ENCODE measurements at places on chromosomes 2 and 18. TPM values are rescaled to one million over a fixed set of nuclear protein-coding genes. Genes with fewer than 3 reads are reported as not detected.

- no peaks in the 10 kb centered on the region for H3K27me3 ChIP-seq
- H3K36me3 ChIP-seq, result no peaks in the 10 kb centered on the region
- H3K4me1 ChIP-seq, result no peaks in the 10 kb centered on the region
These were observed 447.2 kb upstream of the TNP1 start for GRCh38 chr2:217307023-217307422.

DNA sequence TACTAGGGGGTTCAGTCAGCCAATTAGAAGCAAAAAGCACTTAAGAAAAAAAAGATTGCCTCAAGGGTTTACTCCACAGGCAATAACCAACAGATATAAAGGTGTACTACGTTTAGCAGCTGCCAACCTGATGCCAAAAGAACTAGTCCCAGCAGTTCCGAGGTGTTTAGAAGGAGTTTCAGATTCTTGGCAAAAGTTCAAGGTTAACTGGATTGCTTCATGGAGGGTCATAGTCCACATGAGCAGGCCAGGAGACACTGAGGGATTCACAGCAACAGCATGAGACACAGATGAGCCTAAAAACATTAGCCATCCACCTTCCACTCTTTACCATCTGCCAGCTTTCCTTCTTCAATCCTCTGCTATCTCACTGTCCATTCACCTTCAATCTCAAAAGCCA, 4.9 kb upstream of the DNAH7 start:
- H3K4me3 ChIP-seq, result no peak overlapping the region
- H3K27me3 ChIP-seq, result peaks cover 39% of the 10 kb centered on the region
- DNase-seq, result no peak
- no peak overlapping the region for H3K27ac ChIP-seq
- no peaks in the 10 kb centered on the region for H3K36me3 ChIP-seq
- H3K4me1 ChIP-seq, result peaks cover 2% of the 10 kb centered on the region

DNA sequence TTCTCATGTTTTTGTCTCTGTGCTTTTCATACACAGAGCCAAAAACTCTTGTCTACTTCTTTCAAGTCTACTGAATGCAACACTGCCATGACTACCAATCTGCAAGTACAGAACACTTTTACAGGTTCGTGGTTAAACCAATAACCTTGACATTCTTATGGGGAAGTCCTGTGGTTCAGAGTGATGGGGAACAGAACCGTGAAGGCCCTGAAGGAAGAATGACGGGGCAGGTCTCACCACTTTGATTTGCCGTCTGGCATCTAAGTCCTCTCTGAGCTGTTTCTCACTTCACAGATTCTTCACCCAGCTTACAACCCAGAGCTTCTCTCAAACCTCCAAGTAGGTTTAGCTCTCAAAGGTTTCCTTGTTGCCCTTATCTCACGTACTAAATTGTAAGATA, 117.5 kb upstream of the SNTG2 start:
- H3K4me1 ChIP-seq, result no peaks in the 10 kb centered on the region
- H3K27ac ChIP-seq, result no peak overlapping the region
- DNase-seq, result no peak

- H3K4me3 ChIP-seq, result no peak overlapping the region
- no peaks in the 10 kb centered on the region for H3K27me3 ChIP-seq
- peak; percentile 87 for DNase-seq
- H3K36me3 ChIP-seq, result no peaks in the 10 kb centered on the region
- H3K4me1 ChIP-seq, result no peaks in the 10 kb centered on the region
- H3K27ac ChIP-seq, result no peak overlapping the region
These were observed 67.1 kb downstream of the SUMO1 start for GRCh38 chr2:202171241-202171825.

Gene POTEJ
- total RNA-seq, result not detected

- peaks cover 9% of the 10 kb centered on the region for H3K4me1 ChIP-seq
- H3K27ac ChIP-seq, result no peak overlapping the region
- peaks cover 14% of the 10 kb centered on the region for H3K36me3 ChIP-seq
- H3K4me3 ChIP-seq, result no peak overlapping the region
These were observed 17.5 kb downstream of the CAPN13 start for GRCh38 chr2:30789670-30790210.

Gene HOXD9
- 0.94 TPM for total RNA-seq

DNA sequence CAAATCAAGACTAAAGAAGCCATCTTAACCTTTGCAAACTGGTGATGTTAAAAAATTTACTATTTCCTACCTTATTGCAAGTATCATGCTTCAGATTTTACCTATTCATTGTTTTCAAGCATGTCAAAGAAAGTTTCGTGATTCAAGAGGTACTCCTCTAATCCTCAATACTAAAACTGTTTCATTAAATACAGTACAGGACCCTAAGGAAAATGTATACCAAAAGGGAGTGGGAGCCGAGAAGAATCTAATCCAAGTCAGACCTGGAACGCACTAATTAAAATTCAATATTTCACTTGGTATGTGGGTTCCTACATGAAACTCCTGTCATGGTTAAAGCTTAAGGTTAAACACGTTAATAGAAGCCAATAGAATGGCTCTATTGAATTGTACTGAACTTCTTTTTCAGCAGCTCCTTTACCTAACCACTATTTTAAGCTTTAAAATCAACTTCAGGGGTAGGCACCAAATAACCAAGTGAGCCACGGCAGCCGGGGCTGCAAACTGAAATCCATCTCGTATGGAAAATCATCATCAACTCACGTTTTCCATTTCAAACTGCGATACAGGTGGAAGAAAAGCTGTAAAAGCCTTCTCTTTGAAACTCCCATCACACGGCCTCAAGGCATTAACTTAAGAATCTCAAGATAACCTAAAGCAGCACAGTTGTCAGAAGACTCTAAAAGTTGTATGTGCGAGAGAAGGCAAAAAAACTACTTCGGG, 188.8 kb downstream of the ZEB2 start:
- no peaks in the 10 kb centered on the region for H3K36me3 ChIP-seq
- no peak for DNase-seq
- no peaks in the 10 kb centered on the region for H3K4me1 ChIP-seq
- peaks cover 7% of the 10 kb centered on the region for H3K27me3 ChIP-seq

GRCh38 chr2:101909760-101910159, 82.0 kb upstream of the IL1R2 start:
- H3K36me3 ChIP-seq, result no peaks in the 10 kb centered on the region
- no peak for DNase-seq

DNA sequence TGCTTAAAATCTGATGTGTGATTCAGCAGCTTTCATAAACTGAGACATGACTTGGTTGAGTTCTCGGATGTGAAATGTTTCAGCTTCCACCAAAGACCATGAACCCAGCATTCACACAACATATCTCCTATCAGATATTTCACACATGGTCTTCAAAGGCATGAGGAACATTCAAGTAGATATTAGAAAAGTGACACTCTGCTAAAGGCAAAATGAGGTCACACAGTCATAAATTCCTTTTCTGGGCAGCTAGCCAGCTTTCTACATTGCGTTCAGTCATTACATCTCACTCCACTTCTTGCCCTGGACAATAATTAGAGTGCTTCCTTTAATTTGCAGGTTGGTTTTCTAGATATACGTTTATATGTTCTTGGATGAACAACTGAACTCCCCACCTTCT, 96.7 kb downstream of the GAREM1 start:
- H3K27me3 ChIP-seq, result no peaks in the 10 kb centered on the region
- H3K4me3 ChIP-seq, result no peak overlapping the region
- DNase-seq, result no peak
- H3K36me3 ChIP-seq, result no peaks in the 10 kb centered on the region

- no peaks in the 10 kb centered on the region for H3K36me3 ChIP-seq
- H3K27me3 ChIP-seq, result no peaks in the 10 kb centered on the region
- DNase-seq, result no peak
- H3K4me3 ChIP-seq, result no peak overlapping the region
These were observed 174.8 kb upstream of the COPS8 start for GRCh38 chr2:236910781-236911495.

- H3K4me1 ChIP-seq, result no peaks in the 10 kb centered on the region
- H3K27ac ChIP-seq, result no peak overlapping the region
- H3K36me3 ChIP-seq, result no peaks in the 10 kb centered on the region
- no peaks in the 10 kb centered on the region for H3K27me3 ChIP-seq
- H3K4me3 ChIP-seq, result no peak overlapping the region
These were observed 17.1 kb upstream of the THADA start for GRCh38 chr2:43612944-43613343.

DNA sequence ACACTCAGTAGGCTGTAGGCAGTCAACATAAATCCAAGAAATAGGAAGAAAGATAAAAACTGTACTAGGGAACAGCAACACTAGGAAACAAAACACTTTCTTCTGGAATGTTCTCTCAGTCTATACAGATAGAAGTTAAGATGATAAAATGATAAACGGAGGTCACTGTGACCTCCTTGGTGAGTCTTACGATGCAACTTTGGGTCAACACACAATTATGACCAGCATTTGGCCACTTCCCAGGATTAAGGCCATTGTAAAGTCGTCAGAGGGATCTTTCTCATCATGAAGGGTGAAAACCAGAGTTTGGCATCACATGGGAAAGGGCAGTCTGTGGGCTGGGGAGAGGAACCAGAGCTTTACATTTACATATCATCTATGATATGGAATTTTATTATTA, 33.4 kb downstream of the LAMA3 start:
- H3K4me1 ChIP-seq, result peaks cover 19% of the 10 kb centered on the region
- DNase-seq, result no peak
- no peak overlapping the region for H3K4me3 ChIP-seq

Gene VWA3B
- 0.38 TPM for total RNA-seq

DNA sequence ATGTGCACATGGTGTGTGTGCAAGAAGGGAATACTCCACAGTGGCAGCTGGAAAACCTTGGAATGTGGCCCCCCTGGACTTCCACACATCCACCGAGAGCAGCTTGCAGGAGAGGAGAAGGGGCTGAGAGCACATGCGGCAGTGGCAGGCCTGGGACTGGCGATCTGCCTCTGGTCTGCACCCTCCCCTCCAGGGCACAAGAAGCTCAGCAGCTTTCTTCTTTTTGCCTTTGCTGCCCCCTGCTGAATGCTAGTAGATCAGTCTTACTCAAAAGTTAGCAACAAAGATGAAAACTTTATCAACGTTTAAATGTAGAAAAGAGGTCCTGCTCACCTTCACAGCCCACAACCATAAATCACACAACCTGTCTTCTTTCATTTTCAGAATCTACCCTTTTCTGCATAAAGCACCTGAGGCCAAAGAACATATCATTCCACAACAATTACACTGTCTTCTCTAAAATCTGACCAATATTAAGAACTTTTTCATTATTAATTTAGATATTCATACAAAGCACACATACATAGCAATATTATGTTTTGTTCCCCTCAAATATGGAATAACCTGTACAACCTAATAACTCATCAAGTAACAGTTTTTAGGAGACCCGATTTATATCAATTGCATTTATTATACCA, 34.6 kb downstream of the TGFBRAP1 start:
- peak; percentile 92 for DNase-seq
- peaks cover 36% of the 10 kb centered on the region for H3K36me3 ChIP-seq
- no peak overlapping the region for H3K27ac ChIP-seq
- H3K27me3 ChIP-seq, result no peaks in the 10 kb centered on the region

DNA sequence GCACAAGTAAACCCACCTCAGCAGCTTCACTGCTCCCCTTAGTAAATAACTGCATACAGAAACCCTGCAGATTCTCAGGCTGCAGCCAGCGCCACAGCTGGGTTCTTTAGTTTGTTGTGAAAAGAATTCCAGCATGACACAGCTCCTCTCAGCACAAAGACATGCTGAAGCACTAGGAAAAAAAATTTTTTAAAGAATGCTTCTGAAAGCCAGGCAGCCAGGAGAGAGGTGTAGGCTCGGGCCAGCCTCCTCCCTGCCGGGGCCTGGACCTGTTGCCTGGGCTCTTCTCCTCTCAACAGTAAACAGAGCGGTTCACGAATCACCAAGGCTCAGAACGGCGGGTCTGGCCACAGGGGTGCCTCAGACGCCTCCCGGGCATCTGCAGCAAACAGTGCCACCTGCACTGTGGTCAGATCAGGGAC, 95.7 kb upstream of the POU3F3 start:
- H3K4me1 ChIP-seq, result peaks cover 11% of the 10 kb centered on the region
- peak; percentile 88 for DNase-seq
- no peaks in the 10 kb centered on the region for H3K36me3 ChIP-seq
- H3K27ac ChIP-seq, result peak overlapping the region; percentile 96

- no peak overlapping the region for H3K4me3 ChIP-seq
- DNase-seq, result no peak
- peaks cover 60% of the 10 kb centered on the region for H3K36me3 ChIP-seq
- H3K27me3 ChIP-seq, result peaks cover under 1% of the 10 kb centered on the region
- H3K4me1 ChIP-seq, result peaks cover 17% of the 10 kb centered on the region
These were observed 4.0 kb downstream of the WDR54 start for GRCh38 chr2:74425523-74425922.

Gene LIPG
- total RNA-seq, result 4.0 TPM

GRCh38 chr18:55405475-55405874, 182.5 kb downstream of the TCF4 start:
- peaks cover 8% of the 10 kb centered on the region for H3K4me1 ChIP-seq
- DNase-seq, result no peak
- H3K27ac ChIP-seq, result peak overlapping the region; percentile 56
- H3K4me3 ChIP-seq, result no peak overlapping the region
- H3K27me3 ChIP-seq, result no peaks in the 10 kb centered on the region

- H3K27ac ChIP-seq, result no peak overlapping the region
- no peaks in the 10 kb centered on the region for H3K27me3 ChIP-seq
- no peak overlapping the region for H3K4me3 ChIP-seq
- no peaks in the 10 kb centered on the region for H3K4me1 ChIP-seq
- DNase-seq, result no peak
- H3K36me3 ChIP-seq, result no peaks in the 10 kb centered on the region
These were observed 1838.8 kb upstream of the LRRTM1 start for GRCh38 chr2:82143343-82143742.

DNA sequence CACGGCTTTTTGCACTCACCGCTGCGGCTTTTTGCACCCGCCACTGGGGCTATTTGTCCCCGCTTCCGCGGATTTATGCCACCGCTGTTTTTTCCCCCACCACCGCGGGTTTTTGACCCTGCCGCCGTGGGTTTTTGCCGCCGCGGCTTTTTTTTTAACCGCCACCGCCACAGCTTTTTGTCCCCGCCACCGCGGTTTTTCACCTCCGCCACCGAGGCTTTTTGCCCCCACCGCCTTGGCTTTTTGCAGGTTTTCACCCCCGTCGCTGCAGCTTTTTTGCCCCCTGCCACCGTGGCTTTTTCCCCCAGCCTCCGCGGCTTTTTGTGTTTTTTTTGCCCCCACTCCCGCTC, 2796.7 kb upstream of the TEKT4 start:
- no peaks in the 10 kb centered on the region for H3K4me1 ChIP-seq
- no peak overlapping the region for H3K4me3 ChIP-seq
- H3K27ac ChIP-seq, result no peak overlapping the region
- no peaks in the 10 kb centered on the region for H3K27me3 ChIP-seq
- H3K36me3 ChIP-seq, result no peaks in the 10 kb centered on the region

GRCh38 chr2:205984381-205984780, 101.6 kb downstream of the INO80D start:
- DNase-seq, result no peak
- no peak overlapping the region for H3K4me3 ChIP-seq
- peaks cover 3% of the 10 kb centered on the region for H3K36me3 ChIP-seq
- no peaks in the 10 kb centered on the region for H3K4me1 ChIP-seq
- no peaks in the 10 kb centered on the region for H3K27me3 ChIP-seq
- H3K27ac ChIP-seq, result no peak overlapping the region

GRCh38 chr2:199581408-199581807, 123.7 kb upstream of the SATB2 start:
- DNase-seq, result no peak
- no peak overlapping the region for H3K27ac ChIP-seq
- no peak overlapping the region for H3K4me3 ChIP-seq
- H3K4me1 ChIP-seq, result peaks cover 3% of the 10 kb centered on the region
